ENCODE measurements at places on chromosomes 3 and 15.

GRCh38 chr15:64017591-64018163, 28.6 kb downstream of the DAPK2 start:
- no peak for DNase-seq

GRCh38 chr15:48898032-48898431, 20.1 kb downstream of the EID1 start:
- no peak for DNase-seq

DNA sequence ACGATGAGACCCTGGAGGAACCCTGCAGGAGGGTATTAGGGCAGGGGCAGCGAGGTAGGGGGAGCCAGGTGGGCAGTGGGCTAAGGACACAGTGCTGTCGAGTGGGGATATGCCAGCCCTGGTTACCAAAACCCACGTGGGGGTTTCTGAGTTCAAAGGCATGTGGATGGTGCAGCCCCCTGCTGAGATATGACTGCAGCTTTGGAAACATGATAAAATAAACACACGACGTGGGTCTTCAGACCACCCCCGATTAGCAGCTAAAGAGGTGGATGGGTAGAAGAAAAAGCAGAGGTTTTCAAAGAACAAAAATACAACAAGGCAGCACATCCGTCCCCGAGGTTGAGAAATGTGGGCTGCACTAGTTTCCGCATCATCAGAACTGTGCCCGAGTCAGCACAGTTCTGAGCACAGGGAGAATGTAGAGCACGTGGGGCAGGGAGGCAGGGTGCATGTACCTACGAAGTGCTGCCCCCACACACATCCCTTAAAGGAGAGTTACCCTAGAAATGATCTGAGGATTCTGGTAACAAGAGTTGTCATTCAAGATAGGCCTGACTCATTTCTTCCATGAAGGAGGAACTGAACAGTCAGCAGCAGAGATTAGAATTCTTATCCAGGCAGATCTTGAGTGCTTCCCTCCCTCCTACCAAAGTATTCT, 121.3 kb downstream of the RPLP1 start:
- peak; percentile 34 for DNase-seq

DNA sequence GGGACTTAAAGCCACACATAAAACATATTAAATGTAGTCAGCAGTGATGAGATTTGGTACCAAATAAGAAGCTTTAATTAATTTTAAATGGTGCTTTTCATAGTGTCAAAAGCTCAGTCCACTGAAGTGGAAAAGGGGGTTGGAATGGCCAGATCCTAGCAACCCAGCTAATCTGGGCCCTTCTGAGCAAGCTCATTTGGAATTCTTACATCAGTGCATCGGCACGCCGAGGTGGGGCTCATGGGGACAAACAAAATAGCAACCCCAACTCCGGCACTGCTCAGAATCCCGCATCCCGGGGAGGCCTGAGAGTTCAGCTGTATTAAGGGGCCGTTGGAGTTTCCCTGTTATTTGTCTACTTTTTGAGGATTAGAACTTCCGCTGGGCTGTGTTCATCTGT, 526.4 kb downstream of the SOX2 start:
- DNase-seq: no peak

DNA sequence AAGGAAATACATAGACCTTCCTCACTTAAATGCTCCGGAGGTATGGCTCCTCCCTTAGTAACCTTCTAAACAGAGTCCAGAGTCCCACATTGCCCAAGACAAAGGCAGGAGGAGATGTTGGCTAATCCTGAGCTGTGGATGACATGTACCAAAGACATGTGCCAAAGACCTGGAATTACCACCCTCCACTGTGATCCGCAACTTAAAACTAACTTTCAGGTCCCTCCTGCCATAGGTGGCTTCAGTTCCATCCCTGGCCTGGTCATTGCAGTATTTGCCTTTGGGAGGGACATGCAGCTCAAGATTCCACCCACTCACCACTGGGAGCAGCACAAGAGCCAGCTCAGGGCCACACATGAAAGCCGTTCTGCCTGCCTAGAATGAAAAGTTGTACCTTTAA, 28.0 kb downstream of the MYZAP start:
- DNase-seq: no peak

DNA sequence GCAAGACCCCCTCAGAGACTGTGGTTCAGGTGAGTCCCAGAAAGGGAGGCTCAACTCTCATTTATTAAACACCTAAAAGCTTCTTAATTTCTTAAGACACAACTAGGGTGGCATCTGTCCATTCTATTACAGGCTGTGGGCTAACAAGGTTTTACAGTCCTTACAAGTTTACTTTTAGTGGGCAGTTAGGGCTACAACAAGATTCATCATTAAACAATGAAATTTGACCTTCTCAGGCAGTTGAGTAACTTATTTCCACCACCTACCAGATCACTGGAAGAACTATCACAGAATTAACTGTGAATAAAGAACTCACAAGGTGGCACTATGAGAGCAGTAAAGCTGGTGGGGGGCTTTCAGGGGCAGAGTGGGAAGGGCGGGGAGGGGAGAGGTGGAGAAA, 132.6 kb downstream of the PLD1 start:
- DNase-seq: no peak

- DNase-seq: no peak
Measured at GRCh38 chr3:185988816-185989175, 51.0 kb upstream of the TRA2B start.

- DNase-seq: no peak
Measured at GRCh38 chr3:3665961-3666640, 133.1 kb upstream of the LRRN1 start.

GRCh38 chr3:195884691-195885035, 23.7 kb downstream of the TNK2 start:
- no peak for DNase-seq

DNA sequence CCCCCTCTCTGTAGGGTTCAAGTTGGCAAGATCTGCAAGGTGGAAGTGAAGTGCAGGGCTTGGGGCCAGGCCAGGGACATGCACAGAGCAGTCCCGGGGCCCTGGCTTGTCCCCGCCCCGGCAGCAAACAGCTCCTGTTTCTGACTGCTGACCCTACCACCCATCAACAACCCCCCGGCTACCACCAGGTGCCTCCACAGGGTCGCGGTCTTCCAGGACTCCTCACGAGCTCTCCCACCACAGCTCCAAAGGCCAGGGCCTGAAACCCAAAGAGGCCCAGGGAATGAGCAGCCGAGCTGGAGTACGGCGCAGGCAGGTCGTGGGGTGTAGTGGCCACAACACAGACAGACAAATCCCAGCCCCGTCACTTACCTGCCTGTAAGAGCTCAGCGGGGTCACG, 121.3 kb upstream of the SMAD3 start:
- DNase-seq: no peak

- DNase-seq: no peak
Measured at GRCh38 chr15:73268457-73268856, 100.3 kb downstream of the HCN4 start.

GRCh38 chr3:187958432-187959003, 195.4 kb upstream of the LPP start:
- DNase-seq: no peak

DNA sequence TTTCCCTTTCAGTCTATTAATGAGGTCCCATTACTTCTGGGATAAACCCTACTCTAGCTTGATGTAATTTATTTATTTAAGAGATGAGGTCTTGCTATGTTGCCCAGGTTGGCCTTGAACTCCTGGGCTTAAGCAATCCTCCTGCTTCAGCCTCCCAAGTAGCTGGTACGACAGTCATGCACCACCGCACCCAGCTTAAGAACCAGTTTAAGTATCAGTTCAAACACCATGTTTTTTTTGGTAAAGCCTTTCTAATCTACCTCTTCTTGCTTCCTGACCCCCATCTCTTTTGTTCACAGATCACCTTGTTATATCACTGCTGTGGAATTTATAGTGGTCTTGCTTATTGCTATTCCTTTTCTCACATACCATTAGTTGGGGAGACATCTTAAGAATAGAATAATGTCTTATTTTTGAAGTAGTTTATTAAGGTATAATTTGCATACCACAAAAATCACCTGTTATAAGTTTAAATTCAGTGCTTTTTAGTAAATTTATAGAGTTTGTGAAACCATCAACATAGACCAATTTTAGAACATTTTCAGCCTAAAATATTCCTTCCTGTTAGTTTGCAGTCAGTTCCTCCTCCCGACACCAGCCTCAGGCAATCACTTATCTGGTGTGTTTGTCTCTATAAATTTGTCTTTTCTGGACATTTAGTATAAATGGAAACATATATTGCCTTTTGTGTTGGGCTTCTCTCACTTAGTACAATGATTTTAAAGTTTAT, 257.9 kb downstream of the PDCD6IP start:
- no peak for DNase-seq

GRCh38 chr3:44476181-44476611, 1.3 kb downstream of the ZNF445 start:
- DNase-seq: peak; percentile 4
